ENCODE measurements at places on chromosomes 11 and 22.

- no peak for DNase-seq
Observed at GRCh38 chr22:26095256-26095956, 73.9 kb upstream of the SEZ6L start.

DNA sequence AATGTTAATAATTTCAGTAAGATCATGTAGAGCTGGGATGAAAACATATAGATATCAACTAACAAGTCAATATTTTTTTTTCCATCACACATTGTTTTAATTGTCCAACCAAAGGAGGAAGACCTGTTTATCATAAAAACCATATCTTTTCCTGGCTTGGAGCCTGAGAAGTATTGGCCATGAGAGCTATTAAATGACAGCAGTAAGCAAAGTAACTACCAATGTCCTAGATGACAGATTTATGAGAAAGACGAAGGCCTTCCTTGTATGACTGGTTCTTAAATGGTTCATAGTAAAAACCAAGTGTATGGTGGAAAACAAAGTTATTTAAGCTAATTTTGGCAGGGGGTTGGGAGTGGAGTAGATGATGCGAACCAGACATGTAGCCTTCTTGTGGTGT, 1147.1 kb upstream of the TENM4 start:
- DNase-seq = no peak

DNA sequence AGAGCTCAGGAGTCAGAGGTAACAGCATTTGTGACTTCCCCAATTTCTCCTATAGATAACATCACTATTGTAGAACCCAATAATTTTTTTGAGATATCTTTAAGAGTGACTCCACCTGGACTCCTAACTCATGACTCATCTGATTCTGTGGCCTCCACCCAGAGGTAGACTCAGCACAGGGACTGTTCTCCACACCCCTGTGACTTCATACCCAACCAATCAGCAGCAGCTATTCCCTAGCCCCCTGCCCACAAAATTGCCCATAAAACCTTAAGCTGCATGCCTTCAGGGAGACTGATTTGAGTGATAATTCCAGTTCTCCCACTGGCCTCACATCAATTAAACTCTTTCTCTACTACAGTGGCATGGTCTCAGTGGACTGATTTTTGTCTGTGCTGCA, 475.4 kb upstream of the FAT3 start:
- DNase-seq = no peak

DNA sequence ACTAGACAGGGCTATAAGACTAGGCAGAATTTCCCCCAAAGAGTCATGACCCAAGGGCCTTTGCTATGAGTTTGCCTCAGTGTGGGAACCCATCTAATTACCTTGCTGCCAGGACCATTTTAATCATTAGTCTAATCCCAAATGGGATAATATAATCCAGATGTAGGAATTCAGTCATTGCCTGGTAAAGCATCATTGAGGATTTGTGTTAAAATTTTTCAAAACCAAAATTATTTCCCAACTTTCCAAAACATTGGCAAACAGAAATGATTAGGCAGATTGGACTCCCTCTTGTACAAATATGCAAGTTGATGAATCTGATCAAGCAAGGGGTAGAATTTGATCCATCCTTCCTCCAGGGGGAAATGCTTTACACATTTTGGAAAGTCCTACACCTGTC, 16.2 kb upstream of the MMP13 start:
- peak; percentile 91 for DNase-seq

- no peak for DNase-seq
Observed at GRCh38 chr11:120867024-120867423, 156.9 kb upstream of the TBCEL start.

- DNase-seq = peak; percentile 78
Observed at GRCh38 chr11:119729951-119730613, 1.1 kb upstream of the NECTIN1 start.

All from fibroblast of gingiva (primary cell).